GM23248 (cell line): ENCODE measurements at places on chromosomes 12 and 14. TPM values are rescaled to one million over a fixed set of nuclear protein-coding genes. Genes with fewer than 3 reads are reported as not detected.

DNA sequence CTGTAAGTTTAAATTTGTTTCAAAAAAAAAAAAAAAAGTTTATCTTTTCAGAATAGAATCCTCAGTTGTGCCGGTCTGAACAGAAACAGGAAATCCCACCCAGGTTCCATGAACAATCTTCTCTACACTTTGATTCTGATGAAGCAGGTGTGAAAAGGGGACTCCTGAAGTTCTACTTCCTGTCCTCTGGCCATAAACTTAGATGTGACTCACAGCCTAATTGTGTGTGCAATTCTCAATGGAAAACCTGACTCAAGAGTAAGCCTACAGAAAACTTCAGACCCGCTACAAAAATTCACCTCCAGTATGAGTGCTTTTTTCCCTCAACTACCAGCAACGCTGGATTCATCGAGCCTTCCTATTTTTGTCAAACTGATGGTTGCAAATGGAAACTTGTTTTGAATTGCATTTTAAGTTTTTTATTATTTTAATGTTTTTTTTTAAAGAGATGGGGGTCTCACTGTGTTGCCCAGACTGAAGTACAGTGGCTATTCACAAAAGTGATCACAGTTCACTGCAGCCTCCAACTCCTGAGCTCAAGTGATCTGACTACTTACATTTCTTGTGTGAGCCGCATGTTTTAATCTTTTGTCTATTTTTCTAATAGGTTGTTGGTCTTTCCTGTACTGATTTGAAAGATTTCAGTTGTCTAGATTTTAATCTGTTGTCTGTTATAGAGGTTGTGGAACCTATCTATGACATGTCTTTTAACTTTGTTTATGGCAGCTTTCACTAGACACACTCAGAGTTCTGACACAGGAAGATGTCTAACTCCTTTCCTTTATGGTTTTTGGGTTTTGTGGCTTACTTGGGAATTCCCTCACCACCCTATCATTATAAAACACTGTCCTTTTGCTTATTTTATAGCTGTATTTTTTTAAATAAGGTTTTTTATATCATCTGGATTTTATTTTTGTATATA is 37.6 kb downstream of the ATG14 start:
- DNase-seq, result peak; percentile 78

- no peak for DNase-seq
These were observed 132.9 kb downstream of the DICER1 start for GRCh38 chr14:95024380-95024779.

Gene FBXO21
- total RNA-seq, result 29.2 and 43.9 TPM in 2 replicates

Gene AKAP3
- 0.22 and 0.89 TPM in 2 replicates for total RNA-seq
